Bladder microvascular endothelial cell (primary cell): ENCODE measurements at places on chromosomes 6 and 20. TPM values are rescaled to one million over a fixed set of nuclear protein-coding genes. Genes with fewer than 3 reads are reported as not detected.

MDFI gene
- 7.1 and 22.8 TPM in 2 replicates for total RNA-seq

IL20RA gene
- 1.0 TPM in 1 of 2 replicates, not detected in the other for total RNA-seq

SNPH gene
- 3.7 and 5.5 TPM in 2 replicates for total RNA-seq

BACH2 gene
- total RNA-seq: 0.16 and 4.8 TPM in 2 replicates

CPXM1 gene
- total RNA-seq: under 0.01 and 0.38 TPM in 2 replicates

BTN3A1 gene
- total RNA-seq: 11.8 and 25.0 TPM in 2 replicates

ZNF391 gene
- 0.16 and 0.50 TPM in 2 replicates for total RNA-seq

SIRPD gene
- total RNA-seq: not detected in 2 replicates

SCAND1 gene
- 35.3 and 54.9 TPM in 2 replicates for total RNA-seq

GSTA3 gene
- not detected in 2 replicates for total RNA-seq

UBE2C gene
- total RNA-seq: 8.9 and 20.7 TPM in 2 replicates

ID4 gene
- total RNA-seq: 0.19 and 0.65 TPM in 2 replicates

INSM1 gene
- not detected in 2 replicates for total RNA-seq

HDDC2 gene
- total RNA-seq: 8.6 and 10.1 TPM in 2 replicates

ENPP4 gene
- total RNA-seq: 5.0 and 5.5 TPM in 2 replicates

ABCF1 gene
- total RNA-seq: 29.3 and 71.2 TPM in 2 replicates

CFAP61 gene
- not detected in 2 replicates for total RNA-seq

MEI4 gene
- under 0.01 TPM in 1 of 2 replicates, not detected in the other for total RNA-seq

RFX6 gene
- total RNA-seq: not detected in 2 replicates

DUSP15 gene
- 0.16 and 0.57 TPM in 2 replicates for total RNA-seq

DYNLT2 gene
- 0.81 and 0.88 TPM in 2 replicates for total RNA-seq

SMLR1 gene
- not detected in 2 replicates for total RNA-seq

SCUBE3 gene
- total RNA-seq: 0.65 and 3.0 TPM in 2 replicates

SYS1 gene
- 9.9 and 24.1 TPM in 2 replicates for total RNA-seq

RSPH9 gene
- 0.06 and 0.16 TPM in 2 replicates for total RNA-seq

GNMT gene
- under 0.01 TPM in 1 of 2 replicates, not detected in the other for total RNA-seq

TCP11 gene
- total RNA-seq: not detected in 2 replicates

EFCAB8 gene
- total RNA-seq: under 0.01 and 0.06 TPM in 2 replicates

SLC32A1 gene
- total RNA-seq: under 0.01 TPM in 1 of 2 replicates, not detected in the other

AKAP12 gene
- total RNA-seq: 143 and 553 TPM in 2 replicates

GABRR1 gene
- total RNA-seq: not detected in 2 replicates

DNAH8 gene
- total RNA-seq: under 0.01 TPM in 1 of 2 replicates, not detected in the other

BMP7 gene
- not detected in 2 replicates for total RNA-seq

ENPP5 gene
- total RNA-seq: not detected in 2 replicates

CFAP206 gene
- total RNA-seq: not detected in 2 replicates

RGS17 gene
- 0.65 and 3.0 TPM in 2 replicates for total RNA-seq

SGK1 gene
- 34.3 and 327 TPM in 2 replicates for total RNA-seq
